Suppressor macrophage (primary cell): ENCODE measurements at places on chromosomes 7 and 10.
A peak's percentile ranks its signal among the peaks of the same experiment; 100 is the strongest.

DNA sequence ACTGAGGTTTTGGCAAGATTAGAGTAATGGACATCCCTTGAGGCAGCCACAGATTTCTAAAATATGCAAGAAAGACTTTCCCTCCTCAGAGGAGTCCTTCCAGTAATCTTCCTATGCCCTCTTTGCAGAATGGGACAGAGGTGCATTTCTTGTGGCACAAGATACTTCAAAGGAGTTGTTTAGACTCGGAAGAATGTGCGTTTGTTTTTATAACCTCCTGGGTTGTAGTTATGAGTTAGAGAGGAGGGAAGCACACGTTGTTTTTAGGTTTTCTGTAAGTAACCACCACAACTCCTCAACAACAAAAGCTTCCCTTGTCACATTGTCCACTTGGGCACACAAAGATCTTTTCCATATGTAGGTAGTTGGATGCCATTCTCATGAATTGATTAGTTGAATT is 78.1 kb upstream of the GLI3 start:
- no peak for DNase-seq

DNA sequence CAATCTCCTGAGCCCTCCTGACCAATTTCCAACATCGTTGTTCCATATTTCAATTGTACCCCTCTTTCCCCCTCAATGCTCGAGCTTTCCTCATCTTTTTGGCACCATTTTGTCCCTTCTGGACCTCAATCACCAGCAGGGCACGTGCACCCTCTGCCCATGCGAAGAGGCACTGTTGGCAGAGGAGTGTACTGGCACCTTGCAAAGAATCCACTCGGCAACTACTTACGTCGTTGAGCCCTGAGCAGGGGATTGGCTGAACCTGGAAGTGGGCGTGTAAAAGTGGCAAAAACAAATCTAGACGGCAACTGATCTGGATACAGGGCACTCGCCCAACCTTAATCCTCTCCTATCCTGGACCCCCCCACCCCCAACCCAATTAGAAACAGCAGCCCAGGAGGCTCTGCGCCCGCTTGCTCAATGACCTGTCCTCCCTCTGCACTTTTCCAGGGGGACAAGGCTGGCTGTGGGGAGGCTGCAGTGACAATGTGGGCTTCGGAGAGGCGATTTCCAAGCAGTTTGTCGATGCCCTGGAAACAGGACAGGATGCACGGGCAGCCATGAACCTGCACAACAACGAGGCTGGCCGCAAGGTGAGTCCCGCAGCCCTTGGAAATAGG is 18.8 kb downstream of the WNT8B start:
- DNase-seq, result peak; percentile 93

DNA sequence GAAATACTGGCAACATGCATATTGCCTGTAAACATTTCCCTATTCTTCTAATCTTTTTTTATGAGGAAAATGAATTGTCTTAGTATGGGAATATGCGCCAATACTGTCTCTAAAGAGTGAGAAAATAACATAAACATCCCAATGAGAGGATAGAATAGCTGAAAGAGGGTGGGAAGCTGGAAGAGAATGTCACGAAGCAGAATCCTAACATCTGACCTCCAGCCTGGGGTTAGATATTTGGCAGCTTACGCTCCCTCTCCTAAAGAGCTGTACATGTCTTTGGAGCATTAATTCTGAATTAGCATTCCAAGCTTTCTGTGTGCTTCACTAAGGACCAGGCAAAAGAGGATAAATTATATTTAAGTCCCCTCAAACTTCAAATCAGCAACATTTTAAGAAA is 31.6 kb upstream of the SLC16A12 start:
- no peak for DNase-seq

- peak; percentile 47 for DNase-seq
Measured at GRCh38 chr10:6140141-6140841, 51.5 kb downstream of the RBM17 start.

DNA sequence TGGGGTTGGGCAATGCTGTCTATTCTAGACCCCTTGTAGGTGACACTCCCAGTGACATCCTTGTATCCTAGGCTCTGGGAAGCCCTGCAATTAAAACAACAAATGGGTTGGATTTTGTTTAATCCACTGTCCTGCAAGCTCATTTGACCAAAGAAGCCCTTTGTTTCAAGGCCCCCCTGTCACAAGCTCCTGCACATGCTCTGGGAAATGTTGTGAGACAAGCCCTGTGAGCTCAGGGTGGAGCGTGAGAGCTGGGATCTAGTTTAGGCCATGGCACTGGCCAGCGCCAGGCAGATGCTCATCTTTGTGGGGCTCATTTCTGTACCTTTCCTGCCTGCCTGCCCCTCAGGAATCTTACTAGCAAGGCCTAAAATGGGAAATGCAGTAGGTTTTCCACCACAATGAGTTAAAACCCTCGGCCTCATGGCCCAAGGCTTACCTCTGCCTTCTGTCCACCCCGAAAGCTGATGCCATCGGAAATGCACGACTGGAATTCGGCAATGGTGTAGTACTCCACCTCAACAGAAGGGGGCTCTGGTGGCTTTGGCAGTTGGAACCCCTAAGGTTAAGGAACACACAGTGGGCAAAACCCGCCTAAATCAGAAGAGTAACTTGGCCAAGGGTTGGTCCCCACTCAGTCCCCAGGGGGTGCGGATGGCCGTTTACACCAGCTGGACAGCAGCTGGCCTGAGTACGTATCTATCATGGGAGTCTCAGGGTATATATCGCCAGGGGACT is 112.0 kb downstream of the NEURL1 start:
- DNase-seq, result peak; percentile 58

DNA sequence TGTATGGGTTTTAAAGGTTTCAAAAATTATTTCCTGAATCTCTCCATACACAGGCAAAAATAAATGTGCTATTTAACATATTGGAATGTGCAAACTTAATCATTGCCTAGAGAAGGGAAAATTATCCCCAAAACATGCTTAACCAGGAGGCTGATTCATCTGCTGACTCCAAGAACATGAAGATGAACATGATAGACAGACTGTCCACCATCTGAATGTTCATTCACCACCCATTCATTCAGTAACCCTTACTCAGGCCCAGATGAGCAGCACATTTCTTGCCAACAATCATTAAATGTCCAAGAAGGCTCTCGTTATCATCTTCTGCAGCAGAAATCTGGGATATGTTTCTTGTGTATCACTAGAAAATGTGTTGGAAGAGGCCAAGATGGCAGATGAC is 110.6 kb downstream of the PPP1R9A start:
- DNase-seq, result no peak

GRCh38 chr7:124992851-124993562 is 63.4 kb upstream of the POT1 start:
- no peak for DNase-seq

DNA sequence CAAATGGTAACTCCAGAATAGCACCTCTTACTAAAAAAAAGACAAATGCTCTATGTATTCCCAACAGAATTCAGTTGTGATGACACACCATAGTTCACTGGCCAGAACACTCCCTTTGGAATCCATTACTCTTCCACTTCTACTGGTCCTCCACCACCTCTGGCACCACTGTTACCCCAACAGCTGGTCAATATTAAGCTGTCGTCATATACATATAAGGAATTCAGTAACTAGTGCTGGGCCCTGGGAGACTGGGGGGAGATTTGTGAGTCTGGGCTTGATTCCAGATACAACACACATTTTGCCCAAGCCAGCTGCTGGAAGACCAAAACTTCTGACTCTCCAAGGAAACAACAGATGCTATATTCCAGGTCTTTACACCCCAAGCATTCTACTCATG is 26.0 kb upstream of the ITGA8 start:
- DNase-seq, result no peak

DNA sequence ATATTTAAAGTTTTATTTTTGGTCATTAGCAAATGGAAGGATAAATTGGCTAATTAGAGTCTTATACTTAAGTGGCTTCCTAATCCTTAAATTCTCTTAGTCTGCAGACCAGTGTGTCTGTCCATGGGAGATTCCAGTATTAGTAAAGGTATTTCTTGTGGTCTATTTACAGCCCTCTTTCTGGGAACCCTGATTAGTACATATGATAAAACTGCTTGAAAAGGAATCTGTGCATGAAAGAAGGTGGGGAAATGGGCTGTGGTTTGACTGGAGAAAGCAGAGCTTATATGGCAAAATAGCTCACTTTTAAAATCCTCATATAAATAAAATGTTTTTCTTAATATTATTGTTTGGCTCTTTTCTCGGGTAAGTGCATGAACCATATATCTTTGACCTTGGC is 124.5 kb upstream of the RHOBTB1 start:
- no peak for DNase-seq

DNA sequence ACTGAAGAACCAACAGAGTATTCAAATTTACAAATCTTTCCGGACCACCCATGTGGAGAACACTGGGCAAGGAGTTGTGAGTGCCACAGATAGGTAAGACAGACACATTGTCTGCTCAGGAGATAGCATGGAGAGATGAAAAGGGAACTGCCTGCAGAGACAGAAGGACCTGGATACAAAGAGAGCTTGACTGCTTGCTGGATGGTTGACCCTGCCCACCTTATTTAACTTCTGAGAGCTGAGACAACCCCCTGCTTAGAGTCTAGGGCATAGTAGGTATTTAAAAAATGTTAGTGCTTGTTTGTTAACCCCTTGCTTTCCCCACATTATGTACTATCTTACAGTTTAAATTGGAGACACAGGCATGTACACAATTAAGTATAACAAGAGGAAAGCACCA is 314.1 kb downstream of the THSD7A start:
- no peak for DNase-seq
